ENCODE measurements at places on chromosomes 2 and 18. TPM values are rescaled to one million over a fixed set of nuclear protein-coding genes. Genes with fewer than 3 reads are reported as not detected.

Gene LINC00305
- 0.32 TPM for total RNA-seq

Gene CRYGD
- not detected for total RNA-seq

Gene DIPK1C
- total RNA-seq: 0.40 TPM

Gene SLC9A4
- total RNA-seq: 0.80 TPM

Gene CTLA4
- total RNA-seq: not detected

DNA sequence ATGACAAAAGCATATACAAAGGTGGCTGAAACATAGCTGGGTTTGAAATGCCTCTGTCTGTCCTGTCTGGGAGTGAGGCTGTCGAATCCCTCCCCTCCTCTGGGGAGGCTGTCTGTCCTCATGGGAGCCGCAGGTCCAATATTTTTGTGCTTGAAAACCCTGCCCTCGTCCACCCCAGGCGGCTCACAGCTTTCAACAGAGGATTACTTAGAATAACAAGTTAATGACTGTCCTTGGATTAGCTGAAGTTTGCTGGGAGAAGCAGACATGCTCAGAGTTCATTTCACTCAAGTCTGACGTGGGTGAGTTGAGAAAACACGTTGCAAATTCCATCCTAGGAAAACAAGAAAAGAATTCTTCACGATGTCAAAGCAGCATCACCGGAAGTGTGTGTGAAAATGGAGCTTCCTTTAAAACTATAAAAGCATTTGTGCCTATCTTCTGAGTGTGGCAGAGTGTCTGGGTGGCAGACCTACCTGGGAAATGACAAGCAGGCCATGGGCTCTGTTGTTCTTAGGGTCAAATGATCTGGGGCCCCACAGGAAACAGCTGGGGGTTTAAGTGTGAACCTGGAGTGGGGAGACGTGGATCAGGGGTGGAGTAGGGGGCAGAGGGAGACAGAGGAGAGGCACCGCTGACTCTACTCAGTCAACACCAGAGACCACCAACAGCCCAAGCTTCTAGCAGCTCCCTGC, 77.1 kb downstream of the DDX1 start:
- peak; percentile 45 for DNase-seq

DNA sequence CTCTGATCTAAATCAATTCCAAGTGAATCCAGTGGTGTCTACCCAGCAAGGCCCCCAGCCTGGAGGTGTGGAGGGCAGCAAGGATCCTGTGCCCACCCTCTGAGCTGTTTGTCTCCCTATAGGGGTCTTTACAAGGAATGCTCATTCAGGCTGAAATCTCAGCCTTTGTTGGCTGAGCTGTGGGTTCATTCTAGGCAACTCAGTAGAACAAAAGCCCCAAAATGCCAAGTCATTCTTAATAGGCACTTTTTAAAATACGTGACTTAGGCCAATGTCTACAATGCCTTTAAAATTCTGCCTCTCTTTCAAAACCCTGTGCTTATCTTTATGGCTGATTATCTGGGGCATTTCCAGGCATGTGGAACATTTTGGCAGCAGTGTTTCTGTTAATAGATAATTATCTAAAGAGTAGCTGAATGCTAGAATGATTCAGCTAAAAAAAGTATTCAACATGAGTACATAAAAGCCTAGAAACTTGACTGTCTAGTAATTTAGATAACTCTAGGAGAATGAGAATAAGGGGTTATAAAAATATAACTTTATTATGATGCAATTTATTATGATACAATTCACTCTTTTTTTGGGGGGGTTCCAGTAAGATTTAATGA, 7.4 kb downstream of the UGT1A6 start:
- DNase-seq: peak; percentile 42

GRCh38 chr2:22800412-22800811, 584.6 kb upstream of the KLHL29 start:
- DNase-seq: no peak

DNA sequence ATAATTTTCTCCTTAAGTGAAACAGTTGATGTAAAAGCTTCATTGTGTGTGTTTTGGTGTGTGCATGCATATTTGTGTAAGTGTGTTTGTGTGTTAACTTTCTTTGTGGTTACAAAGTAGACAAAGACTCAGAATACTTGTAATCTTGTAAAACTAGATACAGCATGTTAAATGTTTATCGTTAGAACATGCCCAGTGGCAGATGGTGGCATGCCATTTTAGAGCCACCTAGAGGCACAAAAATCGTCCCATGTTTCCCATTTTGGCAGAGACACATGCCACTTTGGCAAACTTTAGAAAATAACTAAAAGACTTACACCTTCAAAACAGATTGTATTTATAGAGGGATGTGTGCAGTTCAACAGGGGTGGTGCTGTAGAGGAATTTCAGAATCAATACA, 224.1 kb downstream of the LRP1B start:
- no peak for DNase-seq

GRCh38 chr2:44953499-44953883, 12.0 kb downstream of the SIX3 start:
- DNase-seq: no peak

DNA sequence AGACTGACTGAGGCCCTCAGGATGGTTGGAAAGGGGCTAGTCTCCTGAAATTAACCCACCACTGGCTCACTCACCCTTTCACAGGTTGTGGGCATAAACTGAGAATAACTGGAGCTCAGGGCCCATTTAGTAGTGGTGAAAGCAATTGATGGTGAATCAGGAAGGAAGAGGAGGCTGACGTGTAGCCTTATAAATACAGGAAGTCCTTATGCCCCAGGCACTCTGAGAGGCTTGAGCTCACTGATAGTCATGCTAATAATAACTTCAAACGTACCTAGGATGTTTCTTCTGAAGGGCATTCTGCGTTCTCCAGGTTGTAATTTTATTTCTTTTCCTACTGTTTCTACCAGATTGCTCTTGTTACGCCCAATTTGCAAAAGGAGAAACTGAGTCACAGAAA, 328.4 kb downstream of the CLIP4 start:
- no peak for DNase-seq

DNA sequence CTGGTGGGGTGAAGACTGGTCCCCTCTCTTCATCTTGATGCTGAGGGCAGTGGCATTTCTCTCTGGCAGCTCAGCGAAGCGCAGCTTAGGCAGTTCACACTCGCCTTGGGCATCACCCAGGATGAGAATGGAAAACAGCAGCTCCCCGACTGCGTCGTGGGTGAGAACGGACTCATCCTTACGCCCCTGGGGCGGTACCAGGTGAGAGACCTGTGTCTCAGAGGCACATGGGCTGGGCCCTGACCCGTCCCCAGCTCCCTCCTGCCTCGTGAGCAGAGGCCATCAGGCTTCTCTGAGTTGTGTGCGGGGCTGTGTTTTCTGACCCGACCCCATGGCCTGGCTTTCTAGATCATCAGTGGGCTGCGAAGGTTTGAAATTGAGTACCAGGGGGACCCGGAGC, 8.2 kb upstream of the CCDC74A start:
- no peak for DNase-seq

GRCh38 chr2:12714391-12715221, 2.1 kb upstream of the TRIB2 start:
- no peak for DNase-seq

DNA sequence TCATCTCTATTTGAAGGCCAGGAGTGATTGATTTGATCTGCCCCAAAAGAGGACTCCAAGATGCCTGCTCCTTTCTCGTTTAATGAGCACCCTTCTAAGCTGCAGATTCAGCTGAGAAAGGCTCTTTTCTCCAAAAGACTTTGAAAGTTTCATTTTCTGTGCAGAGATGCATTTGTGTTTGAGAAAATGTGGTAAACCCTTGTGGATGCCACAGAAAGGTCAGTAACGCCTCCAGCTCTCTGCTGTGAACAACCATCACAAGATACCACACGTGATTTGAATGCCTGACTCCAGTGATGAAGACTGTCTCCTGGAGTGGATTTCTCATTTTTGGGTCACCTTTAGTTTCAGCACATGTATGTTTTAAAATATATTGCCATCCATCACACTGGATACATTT, 35.0 kb upstream of the CCDC85A start:
- DNase-seq: no peak

GRCh38 chr2:202815548-202816360, 55.8 kb downstream of the ICA1L start:
- no peak for DNase-seq

- DNase-seq: no peak
These were observed 392.1 kb upstream of the HS6ST1 start for GRCh38 chr2:128710729-128711128.
